Subcutaneous preadipocyte (primary cell): ENCODE measurements at places on chromosomes 7 and 10. TPM values are rescaled to one million over a fixed set of nuclear protein-coding genes. Genes with fewer than 3 reads are reported as not detected.

The CNPY1 gene
- not detected in 2 replicates for total RNA-seq

The NXPH1 gene
- total RNA-seq: not detected in 2 replicates

The OPN4 gene
- not detected in 2 replicates for total RNA-seq

The PARP12 gene
- total RNA-seq: 20.6 and 20.9 TPM in 2 replicates

The MMD2 gene
- total RNA-seq: not detected in 2 replicates

The KEL gene
- total RNA-seq: not detected in 2 replicates

The EPDR1 gene
- 15.1 and 19.1 TPM in 2 replicates for total RNA-seq

The SPDYE9 gene
- total RNA-seq: not detected in 2 replicates

The PNLIPRP3 gene
- 0.37 and 1.2 TPM in 2 replicates for total RNA-seq

The LEP gene
- total RNA-seq: under 0.01 TPM in 1 of 2 replicates, not detected in the other

The GRM3 gene
- not detected in 2 replicates for total RNA-seq

The CCDC126 gene
- 5.1 and 7.0 TPM in 2 replicates for total RNA-seq

The POU6F2 gene
- total RNA-seq: not detected in 2 replicates

The RBP3 gene
- not detected in 2 replicates for total RNA-seq

The IRF5 gene
- total RNA-seq: not detected in 2 replicates

The ETV1 gene
- 20.2 and 45.9 TPM in 2 replicates for total RNA-seq

The ASB10 gene
- total RNA-seq: not detected in 2 replicates

The MLXIPL gene
- 0.39 and 1.5 TPM in 2 replicates for total RNA-seq

The H2BK1 gene
- not detected in 2 replicates for total RNA-seq

The ZNF138 gene
- total RNA-seq: 7.2 and 7.7 TPM in 2 replicates

The OR13A1 gene
- not detected in 2 replicates for total RNA-seq

The JCAD gene
- 2.7 and 5.5 TPM in 2 replicates for total RNA-seq

The PDE1C gene
- 0.39 and 0.73 TPM in 2 replicates for total RNA-seq

The CALN1 gene
- total RNA-seq: under 0.01 TPM in 1 of 2 replicates, not detected in the other

The OR2F1 gene
- total RNA-seq: not detected in 2 replicates

The PPP1R3C gene
- total RNA-seq: 2.6 and 4.1 TPM in 2 replicates

The NOS3 gene
- total RNA-seq: 3.3 and 3.9 TPM in 2 replicates

The CPVL gene
- 0.98 and 2.6 TPM in 2 replicates for total RNA-seq

The WEE2 gene
- total RNA-seq: not detected in 2 replicates

The PGAM2 gene
- 0.37 TPM in 1 of 2 replicates, not detected in the other for total RNA-seq

The LRRC4 gene
- total RNA-seq: under 0.01 TPM in 2 replicates

The FAM241B gene
- total RNA-seq: not detected in 2 replicates

The NDUFB8 gene
- total RNA-seq: 108 and 122 TPM in 2 replicates

The ANK3 gene
- total RNA-seq: 4.0 and 5.7 TPM in 2 replicates

The PFKP gene
- total RNA-seq: 122 and 201 TPM in 2 replicates

The PTCD1 gene
- total RNA-seq: 7.0 and 8.6 TPM in 2 replicates

The PLAC9 gene
- total RNA-seq: 24.8 and 33.8 TPM in 2 replicates

The FKBP6 gene
- total RNA-seq: not detected in 2 replicates

The AP3M1 gene
- 29.8 and 39.7 TPM in 2 replicates for total RNA-seq

The HOXA7 gene
- total RNA-seq: 2.2 and 2.7 TPM in 2 replicates

The CTAGE8 gene
- 0.59 and 1.1 TPM in 2 replicates for total RNA-seq

The ECHS1 gene
- 58.5 and 61.7 TPM in 2 replicates for total RNA-seq

The ADRA2A gene
- total RNA-seq: 1.5 TPM in 1 of 2 replicates, not detected in the other

The TMEM176B gene
- 16.9 TPM in 1 of 2 replicates, not detected in the other for total RNA-seq

The PNLIPRP1 gene
- not detected in 2 replicates for total RNA-seq

The GIMAP1 gene
- total RNA-seq: not detected in 2 replicates

The CCDC172 gene
- not detected in 2 replicates for total RNA-seq

The NODAL gene
- not detected in 2 replicates for total RNA-seq

The NKX1-2 gene
- not detected in 2 replicates for total RNA-seq

The TNS3 gene
- 5.9 and 8.1 TPM in 2 replicates for total RNA-seq

The SMO gene
- 3.7 and 4.0 TPM in 2 replicates for total RNA-seq

The UPK3B gene
- 0.39 TPM in 1 of 2 replicates, not detected in the other for total RNA-seq

The RADIL gene
- total RNA-seq: 2.7 and 2.9 TPM in 2 replicates

The GSTO2 gene
- total RNA-seq: 0.73 and 0.98 TPM in 2 replicates

The HOXA6 gene
- 7.8 and 8.8 TPM in 2 replicates for total RNA-seq
